Liver (tissue), 10 donors: ENCODE measurements at places on chromosomes 1 and 21.

GRCh38 chr1:197998110-197998509 lies 80.9 kb downstream of the LHX9 start:
- no peak for DNase-seq

- DNase-seq, result peak; percentile 75
Observed at GRCh38 chr1:39973503-39974135, 18.7 kb downstream of the MFSD2A start.

DNA sequence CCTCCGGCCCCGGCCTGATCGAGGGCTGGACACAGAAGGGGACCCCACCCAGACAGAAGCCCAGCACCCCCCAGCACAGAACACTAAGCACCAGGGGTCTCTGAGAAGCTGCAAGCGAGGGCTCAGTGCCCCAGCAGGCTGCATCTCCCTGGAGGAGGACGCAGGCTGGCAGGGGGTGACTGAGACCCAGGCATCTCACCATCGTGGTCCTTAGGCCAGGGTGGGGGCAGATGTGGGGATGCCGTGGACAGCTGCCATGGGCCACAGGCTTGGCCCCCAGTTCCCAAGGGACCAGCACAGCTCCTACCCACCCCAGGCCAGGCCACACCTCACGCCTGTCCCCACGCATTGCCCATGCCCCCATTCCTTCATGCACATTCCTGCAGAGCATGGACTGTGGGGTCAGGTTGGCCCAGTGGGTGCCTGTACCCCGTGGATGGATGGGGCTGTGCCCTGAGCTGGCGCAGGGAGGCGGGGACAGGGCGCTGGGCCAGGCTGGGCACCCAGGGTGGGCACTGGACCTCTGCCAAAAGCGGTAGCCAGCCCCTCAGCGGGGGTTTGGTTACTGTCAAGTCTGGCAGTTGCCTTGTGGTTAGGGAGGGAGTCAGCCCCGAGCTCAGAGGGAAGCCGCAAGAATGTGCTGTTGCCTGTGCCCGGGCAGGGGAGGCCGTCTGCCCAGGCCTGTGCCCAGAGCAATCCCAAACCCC lies 61.5 kb downstream of the ARHGEF16 start:
- DNase-seq, result no peak

GRCh38 chr1:201705389-201705788 lies 123.6 kb upstream of the IPO9 start:
- no peak for DNase-seq

- DNase-seq, result no peak
Observed at GRCh38 chr21:40967771-40968170, 120.8 kb upstream of the DSCAM start.

DNA sequence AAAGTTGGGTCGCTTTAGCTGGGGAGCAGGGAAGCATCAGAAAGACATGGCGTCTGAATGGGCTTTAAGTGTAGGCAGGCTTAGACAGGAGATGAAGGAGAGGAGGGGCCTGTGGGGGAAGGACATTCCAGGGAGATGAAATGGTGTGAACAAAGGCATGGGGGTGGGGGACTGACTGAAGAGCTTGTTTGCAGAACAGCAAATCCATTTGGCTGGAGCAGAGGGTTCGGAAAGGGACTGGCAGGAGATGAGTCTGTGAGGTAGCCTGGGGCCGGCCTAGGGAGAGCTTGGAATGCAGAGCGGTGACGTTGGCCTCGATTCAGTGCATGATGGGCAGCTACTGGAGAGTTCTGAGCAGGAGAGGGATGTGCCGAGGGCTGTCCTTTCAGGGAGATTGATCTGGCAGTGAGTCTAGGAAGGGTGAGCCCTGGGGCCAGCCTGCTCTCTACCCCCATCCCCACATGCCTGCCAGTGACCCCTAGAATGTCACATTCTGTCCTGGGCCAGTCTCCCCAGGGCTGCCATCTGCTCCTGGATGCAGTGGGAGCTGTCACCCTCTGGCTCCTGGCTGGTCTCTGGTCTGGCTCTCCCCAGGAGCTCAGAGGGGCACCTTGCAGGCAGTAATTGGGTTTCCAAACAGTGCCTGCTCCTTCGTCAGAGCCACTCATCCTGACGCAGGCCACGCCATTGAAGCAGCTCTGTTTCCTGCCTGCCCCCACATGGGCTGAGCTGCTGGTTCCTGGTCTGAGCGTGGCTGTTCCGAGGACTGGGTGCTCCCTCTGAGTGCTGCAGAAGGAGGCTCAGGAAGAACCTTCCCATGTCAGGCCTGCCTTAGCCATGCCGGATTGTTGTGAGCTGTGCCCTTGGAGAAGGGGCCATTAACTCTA lies 22.3 kb upstream of the TMEM222 start:
- no peak for DNase-seq

DNA sequence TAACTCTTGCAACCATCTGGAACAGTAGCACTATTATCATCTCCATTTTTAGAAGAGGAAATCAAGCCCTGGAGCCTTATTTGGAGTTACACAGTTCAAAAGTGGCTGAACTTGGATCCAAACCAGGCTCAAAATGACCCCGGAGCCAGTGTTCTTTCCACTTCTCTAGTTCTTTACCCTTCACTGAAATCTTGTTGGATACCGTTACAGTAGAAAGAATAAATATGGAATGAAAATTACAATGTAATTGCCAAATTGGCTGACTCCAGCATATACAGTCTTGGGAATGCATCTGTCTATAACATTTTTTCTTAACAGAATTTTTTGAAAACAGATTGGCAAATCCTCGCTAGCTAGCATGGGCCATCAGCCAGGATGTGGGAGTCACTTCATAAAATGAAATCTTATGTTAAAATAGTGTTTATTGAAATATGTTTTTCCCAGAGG lies 261.4 kb downstream of the CTH start:
- DNase-seq, result no peak

DNA sequence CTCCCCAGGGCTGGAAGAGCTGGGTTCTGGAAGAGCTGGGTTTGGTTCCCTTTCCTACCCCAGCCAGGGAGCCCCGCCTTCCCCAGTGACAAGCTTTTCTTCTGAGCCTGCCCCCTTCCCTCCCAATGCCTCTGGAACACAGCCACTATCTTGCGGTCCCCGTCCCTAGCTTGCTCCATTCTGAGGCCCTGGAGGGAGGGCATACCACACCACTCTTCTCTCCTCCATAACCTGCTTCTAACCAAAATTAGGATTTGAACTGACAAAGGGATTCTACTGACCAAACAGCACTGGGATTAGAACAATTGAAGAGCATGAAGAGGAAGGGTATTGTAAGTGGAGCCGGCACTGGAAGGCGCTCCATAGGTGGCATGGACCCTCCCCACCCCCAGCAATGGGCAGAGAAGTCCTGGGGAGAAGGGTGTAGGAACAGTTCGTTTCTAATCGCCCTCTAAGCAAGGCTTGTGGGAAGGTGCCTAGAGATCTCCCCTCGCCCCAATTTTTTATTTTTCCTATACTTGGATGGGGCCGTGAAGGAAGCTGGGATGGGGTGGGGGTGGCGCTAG lies 690 bp downstream of the C1orf216 start:
- no peak for DNase-seq

- DNase-seq, result no peak
Observed at GRCh38 chr1:47779613-47780012, 217.6 kb downstream of the TRABD2B start.

DNA sequence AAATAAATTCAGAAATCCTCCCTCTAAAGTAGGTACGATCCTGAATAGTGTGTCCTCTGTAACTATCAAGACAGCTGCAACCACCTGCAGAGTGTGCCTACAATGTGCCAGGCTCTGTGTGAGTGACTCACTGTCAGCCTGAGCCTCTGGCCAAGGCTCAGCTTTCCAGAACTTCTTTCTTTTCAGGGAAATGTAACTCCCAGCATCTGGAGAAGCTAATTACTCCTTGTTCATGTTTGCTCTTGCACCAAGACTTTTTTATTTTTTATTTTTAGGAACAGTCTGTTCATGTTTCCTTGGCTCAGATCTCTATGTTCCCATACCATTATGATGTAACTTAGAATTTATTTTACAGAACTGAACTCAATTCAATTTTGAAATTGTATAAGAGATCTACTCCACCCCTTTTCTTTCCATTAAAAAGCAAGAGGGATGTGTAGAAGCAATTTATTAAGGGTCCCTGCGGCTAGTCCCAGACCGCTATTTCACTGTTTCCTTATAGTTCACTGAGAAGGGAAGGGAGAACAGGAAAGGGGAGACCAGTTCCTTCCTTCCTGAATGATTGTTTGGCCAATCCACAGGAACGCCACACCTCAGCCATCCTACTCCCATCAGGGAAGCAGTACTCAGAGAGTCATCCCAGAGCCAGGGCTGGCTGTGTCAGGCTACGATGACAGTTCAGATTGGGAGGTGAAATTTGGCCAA lies 112.4 kb upstream of the ZNF648 start:
- DNase-seq, result no peak

DNA sequence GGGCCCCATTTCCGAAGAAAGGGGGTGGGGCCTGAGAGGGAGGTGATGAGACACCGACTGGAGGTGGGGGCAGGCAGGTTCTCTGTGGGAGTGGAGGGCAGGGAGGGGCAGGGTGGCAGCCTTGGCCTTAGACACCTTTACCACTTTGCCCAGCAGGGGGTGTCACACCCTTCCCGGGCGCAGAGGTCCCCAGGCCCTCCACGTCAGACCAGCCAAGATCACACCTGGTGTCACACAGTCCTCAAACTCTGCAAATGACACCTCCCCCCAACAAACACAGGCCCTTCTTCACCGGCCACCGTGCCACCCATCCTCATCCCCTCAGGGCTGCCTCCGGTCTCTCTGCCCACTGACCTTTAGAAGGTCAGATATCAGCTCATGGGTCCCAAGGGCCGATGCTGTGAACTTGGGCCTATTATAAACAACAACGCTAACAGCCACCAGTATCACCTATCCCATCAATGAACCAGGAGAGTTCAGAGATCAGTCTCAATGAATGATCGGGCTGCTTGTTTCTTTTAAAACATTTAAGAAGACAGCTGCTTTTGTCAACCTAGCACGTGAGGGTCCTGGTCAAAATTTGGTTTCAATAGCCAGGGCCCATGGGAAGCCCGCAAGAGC lies 103.9 kb downstream of the CASZ1 start:
- no peak for DNase-seq

DNA sequence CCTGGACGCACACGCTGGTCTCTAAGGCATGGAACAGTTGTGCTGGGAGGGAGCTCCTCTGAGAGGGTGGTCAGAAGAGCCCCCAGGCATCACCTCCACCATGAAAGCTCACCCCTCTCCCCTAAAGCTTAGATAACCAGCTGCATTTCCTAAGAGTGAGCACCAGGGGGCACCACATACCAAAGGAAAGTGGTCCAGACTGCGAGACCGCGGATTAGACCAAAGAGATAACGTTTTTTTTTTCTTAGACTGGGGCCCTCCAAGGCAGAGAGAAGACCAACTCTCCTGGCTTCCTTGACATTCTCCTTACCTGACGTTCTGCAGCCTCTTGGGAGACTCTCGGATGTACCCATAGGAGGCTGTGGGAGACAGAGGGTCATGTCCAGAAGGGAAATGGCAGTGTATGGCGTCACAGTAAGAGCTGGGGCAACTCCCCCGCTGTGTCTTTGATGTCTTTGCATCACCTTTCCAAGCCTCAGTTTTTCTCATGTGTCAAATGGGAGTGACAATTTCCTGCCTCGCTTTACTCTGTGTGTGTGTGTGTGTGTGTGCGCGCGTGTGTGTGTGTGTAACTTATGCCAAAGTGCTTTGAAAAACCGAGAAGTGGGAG lies 12.3 kb upstream of the IFNLR1 start:
- peak; percentile 71 for DNase-seq

DNA sequence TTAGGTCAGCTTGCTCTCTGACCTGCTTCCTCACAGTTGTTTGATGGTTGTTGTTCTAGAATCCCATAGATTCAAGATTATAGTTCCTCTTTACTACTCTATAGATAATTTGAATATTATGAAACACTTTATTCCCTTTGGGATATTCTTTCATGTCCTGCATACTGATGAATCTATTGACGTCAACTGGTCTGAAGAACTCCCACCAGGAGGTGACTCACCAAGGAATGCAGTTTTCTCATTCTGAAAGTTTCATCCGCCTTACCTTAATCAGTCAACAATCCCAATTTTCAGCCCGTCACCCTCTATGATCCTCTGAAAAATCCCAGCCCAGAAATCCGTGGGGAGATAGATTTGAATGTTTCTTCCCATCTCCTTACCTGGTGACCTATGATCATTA lies 834.1 kb upstream of the PRMT6 start:
- DNase-seq, result no peak

DNA sequence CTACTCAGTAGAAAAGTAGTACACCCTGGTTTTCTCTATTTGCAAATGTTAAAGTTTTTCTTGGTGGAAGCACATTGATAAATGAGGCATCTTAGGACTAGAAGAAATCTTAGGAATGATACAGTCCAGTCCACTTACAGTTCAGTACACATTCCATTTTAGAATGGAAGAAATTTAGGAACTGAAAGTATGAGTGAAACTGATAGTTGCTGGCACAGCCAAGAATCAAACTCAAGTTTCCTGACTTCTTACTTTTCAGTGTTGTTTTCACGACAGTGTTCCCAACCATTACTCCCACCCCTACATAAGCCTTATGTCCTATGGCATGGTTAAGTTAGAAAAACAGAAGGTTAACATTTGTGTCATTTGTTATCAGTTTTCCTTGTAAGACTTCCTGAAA lies 258.5 kb downstream of the BACH1 start:
- DNase-seq, result no peak

GRCh38 chr1:26003262-26003661 lies 5.4 kb upstream of the PAFAH2 start:
- DNase-seq, result no peak

GRCh38 chr1:56561227-56562019 lies 17.9 kb downstream of the PLPP3 start:
- no peak for DNase-seq

GRCh38 chr1:211352985-211353515 lies 26.4 kb downstream of the TRAF5 start:
- peak; percentile 47 for DNase-seq

GRCh38 chr1:169692756-169693460 lies 18.5 kb downstream of the SELL start:
- DNase-seq, result no peak

- DNase-seq, result no peak
Observed at GRCh38 chr1:2259668-2260402, 31.7 kb downstream of the SKI start.

DNA sequence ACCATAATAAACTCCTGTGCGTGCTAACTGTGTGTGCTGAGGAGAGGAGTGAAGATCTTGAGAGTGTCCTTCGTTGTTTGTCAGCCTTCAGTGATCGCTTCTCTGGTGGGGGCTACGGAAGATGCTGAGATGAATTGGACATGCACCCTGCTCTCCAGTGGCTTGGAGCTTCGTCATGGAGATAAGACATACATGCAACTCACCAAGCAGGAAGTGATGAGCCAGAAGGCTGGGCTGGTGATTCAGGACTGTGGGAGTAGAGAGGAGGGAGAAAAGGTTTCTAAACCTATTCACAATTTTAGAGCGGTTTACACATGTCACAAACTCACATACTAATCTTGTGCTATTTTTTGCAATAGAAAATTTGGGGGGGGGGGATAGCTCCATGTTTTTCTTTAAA lies 128.9 kb upstream of the ADAR start:
- DNase-seq, result no peak

DNA sequence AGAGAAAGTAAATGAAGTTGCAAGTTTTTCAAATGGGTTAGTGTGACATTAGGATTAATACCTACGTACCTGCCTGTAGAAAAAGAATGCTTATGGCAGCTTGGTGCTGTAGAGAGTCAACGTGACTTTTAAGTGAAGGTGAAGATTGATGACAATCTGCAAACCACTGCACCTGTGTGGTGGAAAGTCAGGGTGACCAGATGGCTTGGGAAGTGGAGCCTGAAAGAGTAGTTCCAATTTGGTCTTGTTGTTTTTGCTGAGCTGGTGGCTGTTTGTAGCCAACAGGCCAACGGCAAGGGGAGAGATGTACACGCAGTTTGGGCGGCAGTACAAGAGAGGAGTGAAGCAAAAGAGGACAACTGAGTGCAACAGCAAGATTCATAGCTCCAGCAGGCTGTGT lies 78.1 kb upstream of the JAK1 start:
- DNase-seq, result no peak

GRCh38 chr1:89502895-89503294 lies 21.7 kb upstream of the LRRC8B start:
- no peak for DNase-seq
